ENCODE measurements at places on chromosomes 4 and X. TPM values are rescaled to one million over a fixed set of nuclear protein-coding genes. Genes with fewer than 3 reads are reported as not detected.

Gene CCNB3
- 2.9 TPM for total RNA-seq

Gene ADH1C
- not detected for total RNA-seq

Gene KCNE5
- total RNA-seq: not detected

Gene MAGED4B
- 0.52 TPM for total RNA-seq

DNA sequence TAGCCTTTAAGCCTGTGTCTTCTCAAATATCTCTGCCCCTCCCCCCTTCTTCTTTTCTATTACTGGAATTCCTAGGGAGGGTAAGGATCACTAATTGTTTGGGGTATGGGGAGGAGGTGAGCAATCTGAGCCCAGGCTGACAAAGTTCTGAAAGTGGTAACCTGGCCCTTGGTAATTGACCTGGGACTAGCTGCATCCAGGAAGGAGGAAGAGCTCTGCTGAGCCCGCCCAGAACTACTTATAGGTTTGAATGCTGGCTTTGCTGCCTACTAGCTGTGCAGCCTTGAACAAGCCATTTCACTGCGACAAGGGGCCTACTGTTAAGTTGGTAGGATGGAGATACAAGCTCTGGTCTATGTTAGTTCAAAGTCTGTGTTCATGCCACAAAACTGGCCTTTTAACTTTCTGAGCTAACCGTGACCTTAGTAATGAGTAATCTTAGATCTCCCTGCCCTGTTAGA lies 37.8 kb downstream of the DGKK start:
- H3K27me3 ChIP-seq: no peaks in the 10 kb centered on the region
- no peak overlapping the region for H3K4me3 ChIP-seq
- DNase-seq: no peak
- H3K4me1 ChIP-seq: no peaks in the 10 kb centered on the region
- no peaks in the 10 kb centered on the region for H3K36me3 ChIP-seq
- H3K27ac ChIP-seq: no peak overlapping the region

DNA sequence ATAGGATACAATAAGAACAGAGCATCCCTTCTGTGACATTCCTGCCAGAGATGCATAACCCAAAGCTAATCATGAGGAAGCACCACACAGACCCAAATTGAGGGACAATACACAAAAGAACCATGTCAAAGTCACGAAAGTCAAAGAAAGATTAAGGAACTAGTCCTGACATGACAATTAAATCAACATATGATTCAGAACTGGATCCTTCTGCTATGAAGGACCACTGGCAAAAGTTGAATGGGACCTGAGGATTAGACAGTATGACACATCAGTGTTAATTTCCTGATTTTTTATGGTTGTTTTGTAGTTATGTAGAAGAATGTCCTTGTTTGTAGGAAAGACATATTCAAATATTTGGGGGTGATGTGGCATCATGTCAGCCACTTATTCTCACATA lies 13.9 kb downstream of the ACOT9 start:
- no peak overlapping the region for H3K27ac ChIP-seq
- H3K27me3 ChIP-seq: no peaks in the 10 kb centered on the region

- DNase-seq: no peak
- H3K27ac ChIP-seq: peak overlapping the region; percentile 71
- H3K27me3 ChIP-seq: no peaks in the 10 kb centered on the region
- no peaks in the 10 kb centered on the region for H3K4me1 ChIP-seq
- H3K36me3 ChIP-seq: peaks cover 8% of the 10 kb centered on the region
These were observed 465 bp downstream of the HNRNPH2 start for GRCh38 chrX:101408532-101408841.

DNA sequence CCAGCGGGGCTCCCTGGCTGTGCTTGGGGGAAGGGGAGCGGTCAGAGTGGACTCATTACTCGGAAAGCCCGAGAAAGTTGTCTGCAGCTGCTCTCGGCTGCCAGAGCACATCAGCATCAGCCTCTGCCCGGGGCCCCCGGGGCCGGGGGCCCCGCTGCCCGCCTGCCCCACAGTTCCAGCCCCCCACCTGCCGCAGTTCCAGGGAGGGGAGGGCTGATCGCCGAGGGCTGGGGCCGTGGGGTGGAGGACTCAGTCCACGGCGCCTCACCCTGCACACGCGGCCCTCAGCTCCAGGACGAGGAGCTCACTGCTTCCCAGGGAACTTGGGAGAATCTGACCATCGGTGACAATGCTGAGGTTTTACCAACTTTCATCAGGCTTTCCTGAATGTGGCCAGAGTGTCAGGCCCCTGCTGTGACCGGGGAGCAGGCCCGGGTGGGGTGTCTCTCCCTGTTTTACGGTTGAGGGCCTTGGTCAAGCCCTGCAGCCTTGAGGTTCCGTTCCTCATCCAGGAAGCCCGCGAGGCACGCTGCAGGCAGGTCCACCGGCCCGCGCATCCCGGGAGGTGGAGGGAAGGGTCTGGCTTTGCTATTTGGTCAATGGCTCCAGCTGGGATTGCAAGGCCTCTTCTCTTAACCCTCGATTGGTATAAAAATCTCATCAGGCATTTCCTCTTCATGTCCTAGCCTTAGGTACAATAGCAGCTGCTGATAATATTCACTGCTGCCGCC lies 57.2 kb downstream of the CPZ start:
- H3K4me3 ChIP-seq: no peak overlapping the region
- H3K4me1 ChIP-seq: peaks cover 3% of the 10 kb centered on the region
- DNase-seq: no peak
- H3K27me3 ChIP-seq: no peaks in the 10 kb centered on the region
- H3K27ac ChIP-seq: no peak overlapping the region

- DNase-seq: no peak
- no peak overlapping the region for H3K27ac ChIP-seq
- no peaks in the 10 kb centered on the region for H3K27me3 ChIP-seq
- no peaks in the 10 kb centered on the region for H3K4me1 ChIP-seq
These were observed 434.2 kb downstream of the PPARGC1A start for GRCh38 chr4:23455456-23456158.

- H3K36me3 ChIP-seq: no peaks in the 10 kb centered on the region
- H3K27me3 ChIP-seq: 0 out of 2 replicates have a peak, but pooled peaks cover 3% of the 10 kb centered on the region
- peak; percentile 42 for DNase-seq
- H3K4me3 ChIP-seq: no peak overlapping the region
- H3K4me1 ChIP-seq: peaks cover 9% of the 10 kb centered on the region
These were observed 76.5 kb downstream of the PSAPL1 start for GRCh38 chr4:7358100-7358735.

DNA sequence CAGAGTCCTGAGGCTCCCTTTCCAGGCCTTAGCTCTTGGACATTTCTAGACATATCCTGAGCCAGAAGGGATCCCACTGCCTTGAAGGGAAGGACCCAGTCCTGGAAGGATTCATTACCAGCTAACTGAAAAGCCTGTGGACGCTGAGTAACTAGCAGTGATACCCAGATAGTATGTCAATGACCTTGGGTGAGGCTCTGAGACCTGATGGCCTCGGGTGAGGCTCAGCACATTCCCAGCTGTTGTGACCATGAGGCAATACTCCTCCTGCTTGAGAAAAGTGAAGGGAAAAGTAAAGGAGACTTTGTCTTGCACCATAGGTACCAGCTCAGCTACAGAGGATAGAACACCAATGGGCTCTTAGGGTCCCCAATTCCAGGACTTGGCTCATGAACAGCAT lies 268.1 kb downstream of the DKK2 start:
- no peaks in the 10 kb centered on the region for H3K27me3 ChIP-seq
- DNase-seq: no peak
- H3K4me3 ChIP-seq: no peak overlapping the region
- H3K36me3 ChIP-seq: no peaks in the 10 kb centered on the region
- no peaks in the 10 kb centered on the region for H3K4me1 ChIP-seq

DNA sequence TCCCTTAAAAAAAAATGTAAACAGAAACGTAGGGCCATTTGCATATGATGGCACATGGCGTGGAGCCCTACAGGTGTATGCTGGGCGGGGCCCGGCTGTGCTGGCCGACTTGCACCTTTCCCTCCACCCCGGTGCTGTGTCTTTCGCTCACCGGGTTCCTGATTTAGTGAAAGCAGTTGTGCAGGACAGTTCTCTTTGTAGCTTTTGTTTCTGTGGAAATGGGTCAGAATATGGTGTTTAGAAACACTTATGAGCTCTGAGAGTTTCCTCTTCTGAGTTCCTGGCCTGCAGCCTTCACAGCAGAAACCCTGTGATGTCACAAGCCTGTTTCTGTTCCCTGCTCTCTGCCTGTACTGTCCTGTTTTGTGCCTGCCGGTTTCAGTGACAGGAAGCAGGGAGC lies 22.5 kb upstream of the MSANTD1 start:
- H3K4me1 ChIP-seq: no peaks in the 10 kb centered on the region
- no peak overlapping the region for H3K27ac ChIP-seq
- H3K4me3 ChIP-seq: no peak overlapping the region
- DNase-seq: no peak
- no peaks in the 10 kb centered on the region for H3K27me3 ChIP-seq

GRCh38 chrX:49260221-49260985 lies 4.1 kb downstream of the FOXP3 start:
- H3K4me1 ChIP-seq: no peaks in the 10 kb centered on the region
- no peak overlapping the region for H3K27ac ChIP-seq
- no peaks in the 10 kb centered on the region for H3K36me3 ChIP-seq
- no peak for DNase-seq
- H3K27me3 ChIP-seq: no peaks in the 10 kb centered on the region

DNA sequence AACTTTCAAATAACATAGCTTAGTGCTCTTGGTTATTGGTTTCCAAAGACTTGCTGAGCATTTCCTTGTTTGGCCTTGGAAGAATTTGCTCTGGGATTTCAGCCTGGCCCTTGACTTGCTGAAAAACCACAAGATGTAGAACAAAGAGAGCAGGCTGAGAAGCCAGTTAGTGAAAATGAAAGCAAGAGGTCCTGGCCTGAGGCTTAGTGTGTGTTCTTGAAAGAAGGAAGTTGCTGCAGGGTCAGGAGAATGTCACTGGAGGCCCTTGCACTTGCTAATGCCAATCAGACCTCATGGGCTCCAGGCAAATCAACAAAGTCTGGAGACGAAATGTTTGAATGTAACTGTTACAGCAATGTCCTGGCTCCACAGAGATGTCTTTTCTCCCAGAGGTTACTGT lies 79.4 kb downstream of the SYNPO2 start:
- H3K27ac ChIP-seq: no peak overlapping the region
- H3K4me1 ChIP-seq: no peaks in the 10 kb centered on the region
- no peak for DNase-seq
- H3K4me3 ChIP-seq: no peak overlapping the region
- no peaks in the 10 kb centered on the region for H3K27me3 ChIP-seq

DNA sequence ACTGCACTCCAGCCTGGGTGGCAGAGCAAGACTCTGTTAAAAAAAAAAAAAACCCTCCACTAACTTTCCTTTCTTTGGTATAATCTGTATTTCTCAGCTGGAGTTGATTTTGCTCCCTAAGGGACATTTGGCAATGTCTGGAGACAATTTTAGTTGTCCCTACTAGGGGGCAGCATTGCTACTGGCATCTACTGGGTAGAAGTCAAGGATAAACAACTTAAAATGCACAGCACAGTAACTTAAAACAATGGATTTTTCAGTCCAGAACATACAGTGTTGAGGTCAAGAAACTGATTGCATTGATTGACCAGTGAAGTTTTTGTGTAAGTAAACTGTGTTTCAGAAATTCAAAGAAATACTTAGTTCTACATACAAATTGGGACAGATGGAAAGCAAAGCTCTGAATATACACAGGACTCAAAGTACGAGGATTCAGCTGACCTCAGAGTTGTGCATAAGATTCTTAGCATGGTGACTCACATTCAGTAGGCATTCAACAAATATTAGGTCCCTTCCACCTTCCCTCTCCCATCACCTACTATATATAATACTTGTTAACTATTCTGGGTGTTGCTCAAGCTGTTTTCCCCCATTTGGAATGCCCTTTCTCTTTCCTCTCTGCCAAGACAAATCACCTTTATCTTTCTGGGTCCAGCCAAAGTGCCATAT lies 8.8 kb downstream of the DDX53 start:
- peak; percentile 6 for DNase-seq
- H3K27ac ChIP-seq: no peak overlapping the region
- H3K4me3 ChIP-seq: no peak overlapping the region
- no peaks in the 10 kb centered on the region for H3K27me3 ChIP-seq

DNA sequence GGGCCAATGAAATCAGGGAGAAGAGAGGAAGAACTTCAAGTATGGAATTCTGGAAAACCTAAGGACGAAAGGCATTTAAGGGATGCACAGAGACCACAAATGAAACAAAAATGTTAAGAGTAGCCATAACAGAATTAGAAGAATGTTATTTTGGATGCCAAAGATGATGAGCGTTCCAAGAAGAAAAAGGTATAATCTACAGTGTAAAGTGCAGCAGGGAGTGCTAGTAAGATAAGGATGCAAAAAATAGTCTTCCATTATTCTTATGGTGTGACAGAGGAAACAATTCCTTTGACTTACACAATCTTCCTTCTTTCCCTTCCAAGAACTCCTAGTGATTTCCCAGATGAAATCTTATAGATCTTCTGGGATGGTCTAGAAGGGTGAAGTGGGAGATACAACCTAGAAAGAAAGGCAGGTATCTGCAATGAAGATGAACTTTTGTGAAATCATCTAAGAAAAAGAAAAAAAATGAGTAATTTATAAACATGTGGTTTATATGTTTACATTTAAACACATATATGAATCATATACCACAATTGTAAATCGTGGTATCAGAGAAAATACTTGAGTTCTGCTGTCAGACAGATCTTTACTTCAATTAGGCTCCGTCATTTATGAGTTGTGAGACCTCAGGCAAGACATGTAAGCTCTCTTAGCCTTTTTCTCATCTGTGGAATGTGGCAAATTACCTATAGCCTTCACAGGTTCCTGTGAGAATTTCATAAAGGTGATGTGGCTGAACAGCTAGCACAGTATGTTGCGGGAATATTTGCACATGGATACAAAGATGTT lies 8.1 kb downstream of the MORF4L2 start:
- no peak overlapping the region for H3K27ac ChIP-seq
- no peaks in the 10 kb centered on the region for H3K4me1 ChIP-seq
- H3K36me3 ChIP-seq: peaks cover 19% of the 10 kb centered on the region

GRCh38 chr4:36187723-36188333 lies 56.5 kb downstream of the ARAP2 start:
- no peak overlapping the region for H3K27ac ChIP-seq
- no peak overlapping the region for H3K4me3 ChIP-seq
- H3K36me3 ChIP-seq: no peaks in the 10 kb centered on the region
- peak; percentile 3 for DNase-seq

DNA sequence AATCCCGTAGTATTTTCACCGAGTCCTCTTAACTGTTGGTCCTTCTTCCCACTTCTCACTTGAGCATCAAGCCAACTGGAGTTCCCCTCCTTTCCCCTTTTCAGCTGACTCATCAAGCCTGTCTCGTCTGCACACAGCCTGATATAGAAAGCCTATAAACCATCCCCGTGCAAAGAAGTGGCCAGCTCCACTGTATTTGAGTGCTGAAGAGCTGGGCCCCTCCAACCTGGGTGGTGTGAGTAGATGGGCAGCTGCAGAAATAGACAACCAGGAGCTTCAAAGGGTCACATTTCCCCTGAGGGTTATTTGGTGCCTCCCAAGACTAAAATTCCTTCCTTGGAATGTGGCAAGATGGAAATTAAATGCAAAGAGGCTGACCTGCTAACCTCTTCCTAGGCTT lies 199.7 kb downstream of the HS6ST2 start:
- H3K27me3 ChIP-seq: no peaks in the 10 kb centered on the region
- no peak overlapping the region for H3K4me3 ChIP-seq
- H3K4me1 ChIP-seq: peaks cover 6% of the 10 kb centered on the region
- no peak for DNase-seq
